ENCODE measurements at places on chromosomes 4 and X. TPM values are rescaled to one million over a fixed set of nuclear protein-coding genes. Genes with fewer than 3 reads are reported as not detected.

GRCh38 chr4:104486716-104487504 lies 7.8 kb downstream of the CXXC4 start:
- DNase-seq: no peak

DNA sequence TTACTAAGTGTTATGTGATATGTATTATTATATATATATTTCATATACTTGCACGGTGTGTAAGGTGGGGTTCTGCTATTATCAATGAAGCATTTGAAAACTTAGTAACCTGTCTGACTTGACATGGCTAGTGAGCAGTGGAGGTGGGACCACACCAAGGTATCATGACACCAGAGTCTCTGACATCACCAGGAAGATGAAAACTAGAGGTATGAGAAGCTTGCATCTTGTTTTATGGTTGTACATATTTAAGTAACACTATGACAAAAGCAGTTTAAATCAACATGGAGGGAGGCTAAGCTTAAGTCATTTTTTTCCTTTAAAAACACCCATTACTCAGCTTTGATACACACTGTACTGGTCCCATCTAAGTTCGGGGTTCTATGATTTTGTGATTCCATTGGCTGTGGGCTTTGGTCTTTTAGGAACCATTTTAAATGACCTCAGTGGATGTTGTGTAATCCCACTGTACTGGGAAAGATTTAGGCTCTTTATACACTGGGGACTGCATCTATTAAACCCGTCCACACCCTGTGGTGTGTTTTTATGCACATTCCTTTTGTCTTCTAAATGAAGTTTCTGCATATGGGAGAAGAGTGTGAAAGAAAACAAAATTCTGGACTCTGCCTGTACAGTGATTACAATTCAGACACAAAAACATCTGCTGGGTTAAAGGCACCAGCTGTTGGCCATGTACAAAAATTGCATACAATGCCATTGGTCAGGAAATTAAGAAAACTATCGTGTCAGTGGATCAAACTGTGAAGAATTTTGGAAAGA lies 570.6 kb downstream of the SPRY1 start:
- DNase-seq: no peak

MAP3K15 gene
- 3.4 TPM for total RNA-seq

MTNR1A gene
- total RNA-seq: not detected

MGARP gene
- not detected for total RNA-seq

PLXNB3 gene
- total RNA-seq: 27.3 TPM

CFI gene
- not detected for total RNA-seq

All from PC-3 (cell line).